Esophagus squamous epithelium (tissue), 5 donors: ENCODE measurements at places on chromosomes 5 and 9. TPM values are rescaled to one million over a fixed set of nuclear protein-coding genes. Genes with fewer than 3 reads are reported as not detected.

ZNF462 gene
- total RNA-seq: 17.8 TPM

WDR38 gene
- total RNA-seq: not detected

HBEGF gene
- 72.4 TPM for total RNA-seq

TMEM203 gene
- 19.4 TPM for total RNA-seq

MEIKIN gene
- not detected for total RNA-seq

DNA sequence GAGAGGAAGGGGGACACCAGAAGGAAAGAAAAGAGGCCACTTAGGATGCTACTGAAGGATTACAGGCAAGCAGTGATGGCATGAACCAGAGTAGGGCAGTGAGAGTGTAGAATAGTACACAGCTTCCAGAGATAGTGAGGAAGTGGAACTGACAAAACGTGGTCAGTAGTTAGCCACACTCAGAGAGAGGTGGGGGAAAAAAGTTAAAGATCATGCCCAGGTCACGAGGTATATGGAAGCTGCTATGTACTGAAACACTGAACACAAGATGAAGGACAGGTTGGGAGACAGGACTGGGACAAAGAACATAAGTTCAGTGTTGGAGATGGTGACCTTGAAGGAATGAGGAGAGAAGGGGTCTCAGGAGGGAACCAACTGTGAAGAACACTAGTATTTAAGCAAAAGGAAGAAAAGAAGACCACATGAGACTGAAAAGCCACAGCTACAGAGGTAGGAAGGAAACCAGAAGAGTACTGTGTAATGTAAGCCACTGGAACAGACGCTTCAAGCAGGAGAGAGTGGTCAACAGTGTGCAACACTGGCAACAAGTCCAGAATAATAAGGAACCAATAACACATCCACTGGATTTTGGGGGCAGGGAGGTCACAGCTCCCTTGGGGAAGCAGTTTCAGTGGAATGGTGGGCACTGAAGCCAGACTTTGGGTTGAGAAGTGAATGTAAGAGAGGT lies 45.5 kb downstream of the ELL2 start:
- H3K4me3 ChIP-seq: no peak overlapping the region
- H3K27me3 ChIP-seq: no peaks in the 10 kb centered on the region
- DNase-seq: no peak
- peaks cover 49% of the 10 kb centered on the region for H3K4me1 ChIP-seq
- no peaks in the 10 kb centered on the region for H3K36me3 ChIP-seq

GRCh38 chr5:174601946-174602345 lies 122.4 kb upstream of the MSX2 start:
- H3K27ac ChIP-seq: no peak overlapping the region
- H3K36me3 ChIP-seq: no peaks in the 10 kb centered on the region
- no peaks in the 10 kb centered on the region for H3K4me1 ChIP-seq
- H3K27me3 ChIP-seq: no peaks in the 10 kb centered on the region
- H3K4me3 ChIP-seq: no peak overlapping the region

- H3K36me3 ChIP-seq: no peaks in the 10 kb centered on the region
- H3K27ac ChIP-seq: no peak overlapping the region
- H3K4me1 ChIP-seq: no peaks in the 10 kb centered on the region
- no peak overlapping the region for H3K4me3 ChIP-seq
- no peaks in the 10 kb centered on the region for H3K27me3 ChIP-seq
Measured at GRCh38 chr9:91856419-91856818, 93.6 kb downstream of the ROR2 start.

DNA sequence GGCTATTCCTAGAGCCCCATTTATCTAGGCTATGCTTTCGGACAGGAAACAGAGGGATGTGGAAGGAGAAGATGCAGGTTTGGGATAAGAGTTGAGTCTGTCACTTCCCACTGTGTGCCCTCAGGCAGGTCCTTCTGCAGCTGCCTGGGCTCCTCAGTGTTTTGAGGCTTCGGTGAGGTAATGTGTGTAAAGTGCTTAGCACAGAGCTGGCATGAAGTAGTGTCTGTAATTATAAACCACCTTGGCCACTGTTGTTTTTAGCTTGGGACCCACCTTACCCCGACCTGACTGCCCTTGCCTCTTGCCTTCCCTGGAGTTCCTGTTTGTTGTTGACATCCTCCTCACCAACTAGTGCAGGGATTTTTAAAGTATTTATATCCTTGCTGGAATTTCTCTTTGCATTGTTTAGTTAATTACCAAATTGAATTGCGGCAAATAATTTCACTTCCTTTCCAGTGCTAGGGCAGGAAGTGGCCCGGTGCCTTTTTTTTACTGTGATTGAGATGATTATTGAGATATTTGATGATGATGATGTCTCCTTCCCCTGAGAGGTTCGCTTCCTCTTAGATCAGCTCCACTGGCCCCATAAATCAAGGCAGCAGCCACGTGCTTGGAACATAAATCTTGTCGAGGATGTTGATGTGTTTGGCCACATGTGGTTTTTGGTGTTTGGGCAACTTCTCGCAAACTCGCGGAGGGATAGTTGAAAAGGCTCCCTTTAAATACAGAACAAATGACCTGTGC lies 38.3 kb upstream of the DAB2IP start:
- H3K27me3 ChIP-seq: no peaks in the 10 kb centered on the region
- H3K36me3 ChIP-seq: no peaks in the 10 kb centered on the region
- H3K27ac ChIP-seq: peak overlapping the region; percentile 64
- H3K4me1 ChIP-seq: peaks cover 48% of the 10 kb centered on the region
- H3K4me3 ChIP-seq: peak overlapping the region; percentile 22
- no peak for DNase-seq
